ENCODE measurements at places on chromosomes 1 and 21.

DNA sequence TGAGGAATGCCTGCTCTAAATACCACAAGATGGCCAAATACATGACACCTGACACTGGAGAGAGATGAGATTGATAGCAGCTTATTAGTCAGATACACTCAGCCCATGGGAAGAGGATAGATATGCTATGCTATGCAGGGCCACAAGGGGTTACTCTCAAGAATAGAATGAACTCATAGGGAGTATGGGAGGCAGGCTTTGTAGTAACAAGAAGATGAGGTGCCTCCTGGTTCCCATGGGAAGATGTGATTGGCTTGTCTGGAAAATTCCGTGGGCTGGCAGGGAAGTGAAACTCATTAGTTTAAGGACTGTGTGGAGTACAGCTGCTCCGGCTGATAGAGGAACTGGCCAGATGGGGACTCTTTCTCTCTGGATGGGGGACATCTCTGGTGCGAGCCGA, 16.5 kb downstream of the CCDC30 start:
- no peak for DNase-seq

GRCh38 chr1:53586765-53587164, 127.6 kb downstream of the DMRTB1 start:
- no peak for DNase-seq

DNA sequence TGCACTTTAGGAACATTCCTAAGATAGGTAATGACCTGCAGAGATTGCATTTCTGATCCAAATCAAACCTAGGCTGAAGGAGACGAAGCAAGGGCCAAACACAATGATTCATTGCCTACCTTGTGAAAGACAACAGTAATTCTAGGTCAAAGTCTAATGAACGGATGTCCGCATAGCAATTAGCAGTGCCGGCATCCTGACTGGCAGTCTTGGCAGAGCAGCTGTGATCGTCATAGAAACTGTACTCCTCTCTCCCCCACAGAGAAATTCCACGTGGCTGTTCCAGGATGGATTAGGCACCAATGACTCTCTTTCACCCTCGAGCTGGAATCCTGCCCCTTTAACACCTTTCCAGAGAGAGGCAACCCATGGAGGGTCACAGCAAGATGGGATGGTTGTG, 28.9 kb upstream of the VAV3 start:
- DNase-seq = no peak

- DNase-seq = no peak
Measured at GRCh38 chr1:197672347-197672746, 102.9 kb downstream of the DENND1B start.

GRCh38 chr1:9691691-9692090, 40.2 kb downstream of the PIK3CD start:
- no peak for DNase-seq

DNA sequence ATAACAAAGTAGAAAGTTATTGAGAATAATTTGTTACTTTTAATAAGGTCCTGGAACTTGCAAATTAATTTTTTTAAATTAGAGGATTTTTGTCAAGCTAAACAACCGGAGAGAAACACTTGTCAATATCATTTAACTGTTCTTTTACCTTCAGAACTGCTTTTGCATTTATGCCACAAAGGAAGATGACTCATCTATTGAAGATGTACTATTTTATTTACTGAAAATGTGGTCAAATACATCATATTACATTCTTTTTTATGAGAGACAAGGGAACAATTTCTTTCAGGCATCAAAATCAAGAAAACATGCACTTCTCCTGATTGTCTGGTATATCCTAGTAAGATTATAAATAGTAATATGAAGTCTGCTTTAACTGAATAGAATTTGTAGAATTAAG, 558.2 kb upstream of the PRMT6 start:
- no peak for DNase-seq

- no peak for DNase-seq
Measured at GRCh38 chr1:245310571-245311531, 156.1 kb downstream of the KIF26B start.

- DNase-seq = no peak
Measured at GRCh38 chr21:44350773-44351481, 2.5 kb upstream of the TRPM2 start.

DNA sequence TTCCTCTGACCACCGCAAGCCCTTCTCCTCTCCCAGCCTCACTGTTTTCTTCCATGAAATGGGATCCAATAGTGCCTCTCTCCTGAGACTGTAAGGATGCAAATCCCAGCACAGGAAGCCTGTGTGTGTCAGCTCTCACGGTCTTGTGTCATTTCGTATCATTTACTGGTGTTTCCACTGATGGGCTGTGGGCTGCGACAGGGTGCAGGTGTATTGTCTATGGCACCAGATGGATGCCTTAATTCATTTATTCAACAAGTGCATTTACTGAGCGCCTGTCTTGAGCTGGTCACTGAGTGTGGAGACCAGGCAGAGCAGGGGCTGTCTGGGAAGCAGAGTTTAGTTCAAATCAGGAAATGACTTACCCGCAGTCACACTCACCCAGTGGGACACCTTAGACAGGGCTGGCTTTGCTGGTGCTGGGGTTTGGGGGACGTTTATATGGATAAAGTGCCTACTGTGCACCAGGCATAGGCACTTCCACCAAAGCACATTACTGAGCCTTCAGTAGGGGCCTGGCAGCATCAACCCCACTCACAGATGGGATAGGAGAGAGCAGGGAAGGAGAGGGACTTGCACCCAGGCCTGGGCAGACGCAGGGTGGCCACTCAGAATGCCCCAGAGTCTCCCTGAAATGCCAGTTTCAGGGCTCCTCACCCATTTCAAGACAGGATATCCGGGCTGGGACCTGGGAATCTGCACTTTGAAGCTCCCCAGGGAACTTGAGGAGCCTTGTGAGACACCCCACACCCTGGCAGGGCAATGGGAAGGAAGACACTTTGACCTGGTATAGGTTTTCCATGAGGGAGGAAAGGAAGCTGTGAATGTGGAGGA, 398.9 kb downstream of the MATN1 start:
- DNase-seq = no peak
